GM12892 (cell line): ENCODE measurements at places on chromosomes 5 and 9.

DNA sequence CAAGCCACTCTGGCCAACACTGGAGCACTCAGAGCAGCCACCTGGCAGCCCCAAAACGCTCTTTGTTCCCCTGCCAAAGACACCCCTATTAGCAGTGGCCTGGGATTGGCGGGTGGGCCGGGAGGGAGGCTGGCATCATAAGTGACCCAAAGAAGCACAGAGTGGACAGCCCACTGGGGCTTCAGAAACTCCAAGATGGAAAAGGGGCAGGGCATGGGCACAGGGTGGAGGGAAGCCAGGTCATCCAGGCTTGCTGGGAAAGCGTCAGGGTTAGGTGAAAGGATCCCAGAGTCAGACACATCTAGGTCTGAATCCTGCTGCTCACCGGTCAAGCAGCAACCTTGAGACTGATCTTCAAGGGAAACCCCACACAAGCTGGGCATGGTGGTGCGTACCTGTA, 14.8 kb downstream of the EEIG1 start:
- DNase-seq: no peak

GRCh38 chr5:92106808-92107207, 723.7 kb upstream of the ARRDC3 start:
- DNase-seq: no peak

- DNase-seq: no peak
Observed at GRCh38 chr9:4258320-4259090, 41.4 kb downstream of the GLIS3 start.

DNA sequence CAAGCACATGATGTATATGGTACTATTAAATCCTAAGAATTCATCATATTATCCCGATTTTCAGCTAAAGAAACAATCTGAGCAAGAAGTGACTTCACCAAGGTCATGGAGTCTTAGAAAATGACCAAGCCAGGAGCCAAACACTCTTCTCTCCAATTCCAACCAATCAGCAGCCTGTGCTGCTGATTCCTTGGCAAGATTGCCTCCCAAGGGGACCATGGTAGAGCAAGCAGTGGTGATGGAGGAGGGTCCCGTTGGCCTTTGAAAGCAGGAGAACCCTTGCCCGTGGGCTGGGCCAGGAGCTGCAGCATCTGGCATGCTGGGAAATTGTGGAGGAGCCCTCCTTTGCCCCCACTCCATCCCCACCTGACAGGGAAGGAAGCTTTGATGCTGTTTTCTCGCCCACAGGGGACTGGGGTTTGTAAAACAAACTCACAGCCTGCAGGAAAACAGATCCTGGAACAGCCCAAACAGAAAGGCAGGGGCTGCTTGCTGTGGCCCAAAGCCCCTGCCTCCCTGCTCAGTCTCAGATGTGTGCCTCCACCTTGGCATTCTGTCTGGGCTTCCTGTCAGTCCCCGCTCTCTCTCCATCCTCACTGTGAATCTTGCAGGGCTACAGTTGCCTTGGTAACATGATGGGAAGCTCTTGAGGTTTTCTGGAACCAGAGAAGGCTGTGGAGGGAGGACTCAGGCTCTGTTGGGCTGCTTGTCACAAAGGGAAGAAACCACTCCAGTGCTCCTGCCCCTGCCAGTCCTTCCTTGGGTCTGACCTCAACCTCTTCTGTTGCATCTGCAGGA, 70.8 kb upstream of the HSPA9 start:
- DNase-seq: no peak

GRCh38 chr9:37827483-37828165, 27.0 kb downstream of the DCAF10 start:
- DNase-seq: no peak

DNA sequence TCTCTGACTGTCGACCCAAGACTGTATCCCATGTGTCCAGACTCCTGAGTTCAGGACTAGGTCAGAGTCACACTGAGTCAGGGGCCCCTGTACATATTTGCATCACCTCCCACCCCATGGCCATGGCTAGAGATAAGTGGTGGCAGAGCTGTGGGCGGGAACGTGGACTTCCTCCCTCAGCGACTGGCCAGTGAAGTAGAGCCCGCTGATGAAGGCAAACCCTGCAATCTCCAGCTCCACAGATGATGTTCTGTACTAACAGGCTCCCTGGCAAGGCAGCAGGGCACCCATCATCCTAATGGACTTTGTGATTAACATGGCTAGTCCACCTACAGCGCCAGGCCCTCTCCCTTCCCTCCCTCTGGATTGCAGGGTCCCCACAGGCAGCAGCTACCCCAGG, 110.5 kb upstream of the LRRTM2 start:
- DNase-seq: no peak

- no peak for DNase-seq
Observed at GRCh38 chr5:40390281-40391149, 289.2 kb upstream of the PTGER4 start.

GRCh38 chr5:6604946-6605345, 27.9 kb downstream of the NSUN2 start:
- no peak for DNase-seq

- no peak for DNase-seq
Observed at GRCh38 chr9:18759827-18760226, 273.2 kb downstream of the SAXO1 start.

DNA sequence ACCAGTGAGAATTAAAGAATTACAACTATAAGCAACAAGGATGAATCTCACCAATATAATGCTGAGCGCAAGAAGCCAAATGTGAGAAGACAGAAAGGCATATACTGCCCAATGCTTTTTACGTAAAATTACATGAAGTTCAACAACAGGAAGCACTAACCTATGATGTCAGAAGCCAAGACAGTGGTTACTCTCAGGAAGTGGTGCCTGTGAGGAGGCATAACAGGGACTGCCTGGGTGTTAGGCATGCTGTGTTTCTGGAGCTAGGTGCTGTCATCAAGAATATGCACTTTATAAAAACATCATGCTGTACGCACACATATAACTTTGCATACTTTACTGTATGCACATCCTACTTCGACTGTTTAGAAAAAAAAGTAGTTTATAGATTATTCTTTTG, 30.1 kb downstream of the FRMD3 start:
- no peak for DNase-seq

DNA sequence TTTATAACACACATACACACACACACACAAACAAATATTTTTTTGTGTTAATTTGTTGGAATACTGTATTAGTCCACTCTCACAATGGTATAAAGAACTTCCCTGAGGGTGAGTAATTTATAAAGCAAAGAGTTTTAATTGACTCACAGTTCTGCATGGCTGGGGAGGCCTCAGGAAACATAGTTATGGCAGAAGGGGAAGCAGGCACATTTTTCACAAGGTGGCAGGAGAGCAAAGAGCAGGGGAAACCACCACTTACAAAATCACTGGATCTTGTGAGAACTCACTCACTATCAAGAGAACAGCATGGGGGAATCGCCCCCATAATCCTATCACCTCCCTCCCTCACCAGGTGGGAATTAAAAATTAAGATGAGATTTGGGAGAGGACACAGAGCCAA, 205.4 kb upstream of the PTPRD start:
- no peak for DNase-seq

DNA sequence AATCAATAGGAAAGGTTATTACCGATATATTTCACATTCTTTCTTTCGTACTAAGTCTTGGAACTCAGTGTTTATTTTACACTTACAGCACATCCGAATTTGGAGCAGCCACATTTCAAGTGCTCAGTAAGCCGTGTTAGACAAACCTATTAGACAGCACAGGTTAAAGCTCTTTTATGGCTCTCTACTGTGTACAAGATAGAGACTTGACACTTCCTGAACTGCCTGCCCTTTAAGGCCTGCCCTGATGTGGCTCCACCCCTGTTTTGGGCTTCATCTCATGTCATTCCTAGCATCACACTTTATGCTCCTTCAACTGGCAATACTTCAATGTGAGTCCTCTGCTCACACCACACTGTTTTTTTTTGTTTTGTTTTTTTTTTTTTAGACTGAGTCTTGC, 23.5 kb upstream of the SUSD1 start:
- no peak for DNase-seq

GRCh38 chr9:6538666-6539071, 106.9 kb downstream of the GLDC start:
- no peak for DNase-seq
